Bronchial epithelial cell (primary cell): ENCODE measurements at places on chromosomes 2 and 18.

DNA sequence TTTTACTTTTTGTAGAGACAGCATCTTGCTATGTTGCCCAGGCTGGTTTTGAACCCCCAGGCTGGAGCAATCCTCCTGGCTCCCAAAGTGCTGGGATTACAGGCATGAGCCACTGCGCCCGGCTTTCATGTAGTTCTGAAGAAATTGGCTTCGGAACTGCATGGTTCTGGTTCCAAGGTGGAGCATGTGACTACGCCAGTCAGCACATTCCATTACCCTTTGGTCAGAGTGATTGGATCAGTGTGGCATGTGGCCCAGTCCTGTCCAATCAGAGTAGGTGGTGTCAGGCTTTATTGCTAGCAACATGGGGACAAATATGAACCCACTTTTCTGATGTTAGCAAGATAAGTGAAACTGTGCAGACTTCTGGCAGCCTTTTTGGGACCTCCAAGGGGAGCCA is 16.3 kb upstream of the ATOH8 start:
- DNase-seq: peak; percentile 73

- peak; percentile 84 for DNase-seq
Observed at GRCh38 chr18:75210274-75211001, at the start of gene TSHZ1. TSHZ1 (plus strand) TSS chr18:75210797; CDS start chr18:75211877, 1,080 bp downstream.

DNA sequence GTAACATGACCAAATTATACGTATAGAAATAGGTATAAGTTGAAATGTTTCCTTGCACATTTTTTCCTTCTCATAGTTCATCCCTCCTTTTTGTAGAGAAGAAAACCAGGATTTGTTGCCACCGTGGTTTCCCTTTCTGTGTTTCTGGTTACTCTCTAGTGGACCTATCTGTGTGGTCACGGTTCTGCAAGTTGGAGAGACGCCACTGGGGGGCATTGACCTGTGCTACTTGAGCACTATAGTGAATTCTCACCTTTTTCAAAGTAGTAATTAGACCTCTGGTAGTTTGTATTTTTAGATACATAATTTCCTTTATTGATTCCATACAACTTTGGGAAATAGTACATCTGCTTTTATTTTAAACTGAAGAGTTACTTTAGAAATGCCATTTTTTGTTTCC is 444.8 kb downstream of the PTPRM start:
- no peak for DNase-seq

DNA sequence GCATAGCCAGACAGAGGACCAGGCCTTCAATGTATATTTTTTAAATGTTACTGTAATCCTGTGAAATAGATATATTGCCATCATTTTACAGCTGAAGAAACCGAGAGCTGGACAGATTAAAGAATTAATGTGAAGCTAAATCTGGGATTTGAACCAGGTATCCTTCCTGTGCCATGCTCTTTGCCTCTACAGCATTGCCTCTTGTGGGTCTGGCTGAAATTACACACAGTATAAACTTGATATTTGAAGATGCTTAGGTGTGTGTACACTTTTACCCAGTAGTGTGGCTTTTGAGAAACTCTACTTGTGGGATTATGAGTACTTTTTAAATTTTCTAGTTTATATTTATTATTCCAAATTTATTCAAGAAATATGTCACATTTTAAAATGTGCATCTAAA is 264.5 kb downstream of the CNTNAP5 start:
- no peak for DNase-seq

DNA sequence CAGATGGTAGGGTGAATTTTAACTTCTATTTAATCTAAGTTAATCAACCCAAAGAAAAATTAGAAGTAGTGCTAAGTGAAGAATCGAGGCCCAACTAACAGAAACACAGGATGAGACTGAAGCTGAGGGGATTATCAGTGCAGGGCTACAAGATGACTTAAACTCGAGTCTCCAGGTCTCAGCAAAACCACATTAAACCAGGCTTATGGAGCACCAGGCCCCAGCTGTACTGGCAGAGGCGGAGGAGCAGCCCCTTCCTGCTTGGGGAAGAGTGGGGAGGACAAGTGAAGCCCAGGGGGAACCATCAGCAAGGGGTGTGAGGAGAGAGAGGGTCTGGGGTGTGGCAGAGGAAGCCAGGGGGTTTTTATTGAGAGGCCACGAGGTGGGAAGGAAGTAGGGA is 135.9 kb upstream of the EPAS1 start:
- no peak for DNase-seq

GRCh38 chr2:129464036-129464435 is 515.4 kb upstream of the RAB6C start:
- no peak for DNase-seq

- peak; percentile 24 for DNase-seq
Observed at GRCh38 chr18:52348209-52348608, 8.2 kb downstream of the DCC start.

GRCh38 chr2:64394153-64394552 is 59.8 kb upstream of the LGALSL start:
- no peak for DNase-seq

GRCh38 chr2:39725401-39725800 is 53.7 kb downstream of the THUMPD2 start:
- no peak for DNase-seq

DNA sequence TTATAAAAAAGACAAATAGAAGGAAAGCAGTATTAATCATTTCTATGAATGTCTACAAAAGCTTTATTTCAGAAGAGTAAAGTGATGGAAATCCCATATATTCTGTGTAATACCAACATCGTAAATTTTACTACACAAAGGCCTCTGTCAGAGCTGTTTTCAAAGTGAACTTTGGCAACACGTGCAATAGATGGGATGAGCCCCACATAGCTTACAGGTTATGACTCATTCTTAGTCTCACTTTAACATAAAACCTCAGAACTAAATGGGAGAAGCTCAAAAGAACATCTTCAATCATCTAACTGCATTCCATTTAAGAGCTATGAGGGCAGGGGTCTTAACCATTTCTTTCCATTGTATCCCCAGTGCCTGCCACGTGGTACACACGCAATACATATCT is 11.5 kb downstream of the VPS4B start:
- peak; percentile 66 for DNase-seq

GRCh38 chr2:232275670-232276069 is 102.9 kb upstream of the ALPP start:
- DNase-seq: no peak

DNA sequence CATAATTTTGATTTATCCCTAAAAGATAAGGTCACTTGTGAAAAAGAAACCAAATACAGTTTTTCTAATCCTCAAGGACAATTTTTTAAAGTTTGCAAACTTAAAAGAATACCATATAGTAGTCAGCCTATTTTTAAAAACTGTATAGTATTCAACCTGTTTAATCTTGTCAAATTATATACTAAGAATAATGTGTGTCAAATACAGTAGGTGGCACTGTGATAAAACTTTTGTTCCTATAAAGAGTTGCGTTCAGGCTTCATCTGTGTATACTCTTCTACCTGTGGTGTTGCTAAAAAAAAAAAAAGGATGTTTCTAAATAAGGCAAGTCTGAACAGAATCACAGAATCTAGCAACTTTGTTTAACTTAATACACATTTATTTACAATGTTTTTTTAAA is 68.6 kb downstream of the CCDC138 start:
- peak; percentile 70 for DNase-seq

DNA sequence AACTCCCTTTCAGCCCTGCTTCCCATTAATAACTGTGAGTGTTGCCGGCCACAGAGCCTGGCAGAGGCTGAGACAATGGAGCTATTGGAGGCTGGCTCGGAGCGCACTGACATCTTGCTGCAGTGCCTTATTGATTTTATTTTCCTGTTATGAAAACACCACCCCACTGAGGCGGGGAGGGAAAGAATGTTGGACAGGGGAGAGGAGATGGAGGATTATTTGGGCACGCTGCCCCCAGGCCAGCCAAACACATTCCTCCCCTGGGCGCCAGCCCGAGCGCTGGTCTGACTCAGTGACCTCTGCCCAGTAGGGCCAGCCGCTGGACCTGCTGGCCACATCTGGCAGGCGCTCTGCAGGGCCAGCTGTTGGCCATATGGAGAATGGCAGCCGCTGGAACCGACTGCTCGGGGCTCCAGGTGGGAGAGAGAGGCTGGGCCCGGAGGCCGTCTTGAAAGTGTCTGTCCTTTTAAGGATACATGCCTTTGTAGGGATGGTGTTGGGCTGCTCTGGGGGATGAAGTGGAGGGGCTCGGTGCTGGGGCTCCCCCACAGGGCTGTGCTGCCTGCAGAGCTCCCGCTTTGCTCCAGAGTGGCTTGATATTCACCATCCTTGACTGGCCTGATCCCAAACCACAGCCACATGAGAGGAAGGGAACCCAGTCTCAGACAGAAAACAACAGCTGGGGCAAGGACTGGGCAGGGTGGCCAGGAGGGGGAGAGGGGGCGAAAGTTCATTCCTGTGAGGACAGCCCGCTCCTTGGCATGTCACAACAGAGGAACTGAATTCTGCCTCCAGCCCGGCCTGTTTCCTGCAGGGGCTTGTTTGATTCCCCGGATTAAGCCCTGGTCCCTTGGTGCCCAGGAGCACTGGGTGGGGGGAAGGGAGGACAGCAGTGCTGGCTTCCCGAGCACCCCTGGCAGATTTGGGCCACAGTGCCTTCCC is 179.0 kb downstream of the KLHL29 start:
- peak; percentile 74 for DNase-seq

DNA sequence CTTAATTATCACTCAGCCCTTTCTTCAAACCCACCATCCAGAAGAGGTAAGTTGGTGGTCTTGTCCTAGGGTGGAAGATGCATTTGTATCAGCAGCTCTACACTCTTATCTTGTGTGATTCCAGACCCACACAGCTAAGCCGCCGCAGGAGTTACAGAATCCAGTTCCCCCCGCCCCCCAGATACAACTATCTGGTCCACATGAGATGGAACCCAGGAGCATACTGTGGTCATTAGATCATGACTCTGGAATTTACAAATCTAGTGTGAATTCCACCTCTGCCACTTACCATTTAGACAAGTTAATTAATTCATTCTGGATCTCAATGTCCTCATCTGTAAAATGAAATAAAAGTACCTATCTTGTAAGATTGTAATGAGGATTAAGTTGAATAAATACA is 486.4 kb downstream of the BCL11A start:
- DNase-seq: no peak

- DNase-seq: peak; percentile 95
Observed at GRCh38 chr2:64523666-64524603, at the start of gene AFTPH. AFTPH (plus strand) TSS chr2:64524328; CDS start chr2:64551475, 27,147 bp downstream.

- no peak for DNase-seq
Observed at GRCh38 chr2:238761868-238762267, 86.0 kb upstream of the TWIST2 start.

DNA sequence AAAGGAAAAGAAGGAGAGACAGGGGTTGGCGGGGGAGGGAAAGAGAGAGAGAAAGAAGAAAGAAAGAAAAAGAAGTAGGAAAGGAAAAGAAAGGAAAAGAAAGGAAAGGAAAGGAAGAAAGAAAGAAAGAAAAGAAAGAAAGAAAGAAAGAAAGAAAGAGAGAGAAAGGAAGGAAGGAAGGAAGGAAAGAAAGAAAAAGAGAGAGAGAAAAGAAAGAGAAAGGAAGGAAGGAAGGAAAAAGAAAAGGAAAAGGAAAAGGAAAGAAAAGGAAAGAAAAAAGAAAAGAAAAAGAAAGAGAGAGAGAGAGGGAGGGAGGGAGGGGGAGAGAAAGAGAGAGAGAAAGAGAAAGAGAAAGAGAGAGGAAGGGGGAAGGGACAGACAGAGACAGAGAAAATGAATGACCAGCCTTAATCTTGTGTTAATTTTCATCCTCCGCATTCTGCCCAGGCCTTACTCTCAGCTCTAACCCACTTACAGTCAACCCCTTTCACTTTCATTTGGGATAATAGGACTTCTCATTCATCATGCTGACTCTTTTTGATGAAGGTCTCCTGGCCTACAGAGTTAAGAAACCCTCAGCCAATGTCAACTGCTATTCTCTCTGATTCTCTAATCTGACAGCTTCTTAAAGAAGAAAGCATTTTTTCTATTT is 207.3 kb downstream of the SUCLG1 start:
- no peak for DNase-seq

GRCh38 chr18:34838669-34839068 is 128.6 kb downstream of the DTNA start:
- DNase-seq: no peak

- no peak for DNase-seq
Observed at GRCh38 chr2:169203952-169204351, 134.6 kb downstream of the DHRS9 start.

GRCh38 chr18:24930971-24931370 is 421.0 kb downstream of the ZNF521 start:
- no peak for DNase-seq
